Activated T-helper 1 cell treated with Interleukin-2 at 50 U/mL for 16 hours (primary cell): ENCODE measurements at places on chromosomes 4 and X.

DNA sequence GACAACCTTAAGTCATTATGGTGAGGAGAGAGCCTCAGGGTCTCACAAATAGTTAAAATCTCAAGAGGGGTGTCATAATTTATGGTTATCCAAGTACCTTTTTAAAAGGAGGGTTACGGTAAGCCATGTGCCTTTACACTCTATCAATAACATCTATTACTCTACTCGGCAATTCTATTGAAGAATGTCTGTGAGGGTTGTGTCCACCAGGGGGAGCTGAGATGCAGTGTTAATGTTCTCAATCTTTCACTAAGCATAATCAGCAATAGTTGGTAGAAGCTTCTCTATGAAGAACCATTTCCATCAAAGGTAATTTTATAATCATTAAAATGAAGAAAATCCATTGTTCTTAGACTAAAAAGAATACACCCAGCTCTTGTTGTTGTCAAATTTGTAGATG lies 457.4 kb downstream of the CENPC start:
- DNase-seq: no peak

GRCh38 chr4:135201081-135201480 lies 999.5 kb upstream of the PABPC4L start:
- DNase-seq: no peak

- no peak for DNase-seq
These were observed 48.2 kb downstream of the TMEM156 start for GRCh38 chr4:38983787-38984598.

DNA sequence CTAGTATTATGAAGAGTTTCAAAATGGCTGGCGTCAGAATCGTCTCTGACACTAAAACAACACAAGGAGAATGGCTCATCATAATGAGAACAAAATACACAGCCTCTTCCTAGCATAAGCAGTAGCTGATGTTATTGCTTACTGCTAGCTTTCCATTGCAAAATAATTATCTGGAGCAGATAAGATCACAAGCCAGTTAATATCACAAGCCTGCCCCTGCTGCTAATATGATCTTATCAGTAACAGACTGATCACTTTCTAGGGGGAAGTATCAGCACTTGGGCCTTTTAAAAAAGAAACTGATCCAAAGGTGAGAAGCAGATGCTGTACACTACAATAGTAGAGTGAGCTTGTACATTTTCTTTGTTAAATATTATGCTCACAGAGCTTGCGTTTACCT lies 554.8 kb upstream of the PABPC4L start:
- no peak for DNase-seq

GRCh38 chr4:142901166-142901662 lies 55.1 kb upstream of the INPP4B start:
- DNase-seq: no peak

DNA sequence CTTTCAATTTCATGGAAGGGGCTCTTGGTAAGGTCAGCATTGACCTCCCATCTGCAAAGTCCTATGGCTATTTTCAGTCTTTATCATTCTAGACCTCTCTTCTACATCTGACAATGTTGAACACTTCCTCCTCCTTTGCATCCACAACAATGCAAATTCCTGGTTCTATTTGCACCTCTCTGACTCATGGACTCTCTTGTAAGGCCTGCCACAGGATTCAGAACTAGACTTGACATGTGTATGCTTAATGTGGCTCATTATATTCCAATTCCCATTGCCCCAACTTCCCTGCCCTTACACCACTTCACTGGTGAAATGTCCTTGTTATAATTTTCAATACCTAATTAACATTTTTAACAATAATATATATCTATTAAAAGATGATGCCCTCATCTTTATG lies 314.3 kb upstream of the FGF13 start:
- DNase-seq: no peak

- no peak for DNase-seq
These were observed 854.4 kb upstream of the INTU start for GRCh38 chr4:126778348-126778747.

- DNase-seq: no peak
These were observed 35.3 kb downstream of the HPGDS start for GRCh38 chr4:94307231-94307871.

DNA sequence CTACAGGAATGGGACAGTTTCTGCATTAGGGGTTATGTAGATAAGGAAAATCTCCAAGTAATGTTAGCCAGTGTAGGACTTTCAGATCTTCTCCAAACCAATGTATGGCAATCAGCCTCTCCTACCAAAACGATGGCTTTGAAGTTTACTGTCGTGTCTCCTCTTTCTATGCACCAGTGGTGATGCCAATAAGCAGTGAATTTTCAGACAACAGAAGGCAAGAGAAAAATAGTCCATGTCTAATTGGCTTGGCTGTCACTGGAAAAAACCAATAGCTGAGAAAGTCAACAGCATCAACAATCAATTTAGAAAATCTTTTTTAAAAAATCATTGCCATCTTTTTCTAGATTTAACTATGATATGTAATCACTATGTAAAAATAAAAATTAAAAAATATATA lies 35.0 kb downstream of the LIMCH1 start:
- DNase-seq: no peak

DNA sequence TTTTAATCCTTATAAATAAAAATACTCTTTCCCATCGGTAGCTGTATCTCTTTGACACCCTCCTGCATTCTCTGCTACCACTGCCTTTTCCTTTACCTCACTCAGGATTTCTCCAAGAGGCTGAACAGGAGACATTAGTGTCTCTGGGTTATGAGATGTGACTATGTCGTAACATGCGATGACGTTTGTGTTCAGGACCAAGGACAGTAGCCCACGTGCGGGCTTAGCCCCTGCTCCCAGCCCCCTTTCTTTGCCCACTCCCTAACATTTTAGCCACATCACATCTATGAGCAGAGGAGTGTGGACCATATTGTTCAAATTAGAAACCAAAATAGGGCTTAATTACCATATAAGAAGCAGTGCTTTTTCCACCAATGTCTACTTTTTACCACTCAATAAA lies 369.3 kb downstream of the FBXW7 start:
- DNase-seq: no peak

GRCh38 chr4:2570551-2571222 lies 34.2 kb downstream of the FAM193A start:
- peak; percentile 15 for DNase-seq

DNA sequence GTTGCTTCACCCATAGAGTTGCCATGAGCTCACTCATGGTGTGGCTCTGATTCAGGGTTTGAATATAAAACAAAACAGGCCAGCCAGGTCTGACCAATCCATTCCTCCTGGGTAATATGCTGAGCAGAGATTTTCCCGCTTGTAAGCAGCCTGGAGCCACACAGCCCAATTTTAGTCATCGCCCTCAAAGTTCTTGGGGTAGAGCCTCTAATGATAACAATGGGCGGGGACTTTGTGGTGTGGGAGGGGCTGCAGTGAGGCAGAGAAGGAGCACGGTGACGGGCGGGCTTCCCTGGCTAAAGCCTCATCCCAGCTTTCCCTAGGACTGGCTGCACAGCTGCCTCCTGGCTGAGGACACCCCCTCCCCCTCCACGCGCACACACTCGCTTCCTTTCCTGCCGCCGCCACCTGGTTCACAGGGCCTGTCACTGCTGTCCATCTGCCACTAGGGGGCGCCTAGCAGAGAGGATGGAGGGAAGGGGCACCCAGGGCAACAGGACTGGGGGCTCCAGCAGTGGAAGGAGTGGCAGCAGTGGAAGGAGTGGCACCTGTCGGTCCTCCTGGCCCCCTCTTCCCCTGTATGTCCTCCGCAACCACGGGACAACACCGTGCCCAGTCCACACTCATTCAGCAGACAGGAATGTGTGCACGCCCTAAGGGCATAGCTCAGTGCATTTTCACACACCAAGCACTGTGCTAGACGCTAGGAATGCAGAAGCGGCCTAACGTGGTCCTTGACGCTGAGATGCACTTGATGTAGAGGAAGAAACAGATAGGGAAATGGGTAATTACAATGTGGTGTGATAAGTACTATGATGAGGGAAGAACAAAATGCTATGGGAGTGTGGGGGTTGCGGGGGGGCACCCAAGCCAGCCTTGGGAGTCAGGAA lies 26.8 kb downstream of the PRPS1 start:
- DNase-seq: peak; percentile 56

DNA sequence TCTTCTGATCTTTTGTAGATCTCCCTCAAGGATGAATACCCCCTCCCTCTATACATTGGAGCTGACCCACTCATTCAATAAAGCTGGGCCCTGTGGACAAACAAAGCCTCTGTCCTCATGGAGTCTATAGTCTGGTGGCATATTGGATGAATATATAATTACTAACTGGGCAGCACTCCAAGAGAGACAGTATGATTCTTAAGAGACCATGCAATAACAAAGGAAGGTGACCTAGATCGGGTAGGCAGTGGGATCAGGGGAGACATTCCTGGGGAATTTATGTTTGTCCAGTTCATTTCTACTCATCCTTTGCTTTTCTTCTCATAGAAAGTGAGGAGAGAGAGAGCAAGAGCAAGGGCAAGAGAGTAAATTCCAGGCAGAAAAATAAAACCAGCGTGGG lies 23.5 kb upstream of the CXCL13 start:
- DNase-seq: no peak

DNA sequence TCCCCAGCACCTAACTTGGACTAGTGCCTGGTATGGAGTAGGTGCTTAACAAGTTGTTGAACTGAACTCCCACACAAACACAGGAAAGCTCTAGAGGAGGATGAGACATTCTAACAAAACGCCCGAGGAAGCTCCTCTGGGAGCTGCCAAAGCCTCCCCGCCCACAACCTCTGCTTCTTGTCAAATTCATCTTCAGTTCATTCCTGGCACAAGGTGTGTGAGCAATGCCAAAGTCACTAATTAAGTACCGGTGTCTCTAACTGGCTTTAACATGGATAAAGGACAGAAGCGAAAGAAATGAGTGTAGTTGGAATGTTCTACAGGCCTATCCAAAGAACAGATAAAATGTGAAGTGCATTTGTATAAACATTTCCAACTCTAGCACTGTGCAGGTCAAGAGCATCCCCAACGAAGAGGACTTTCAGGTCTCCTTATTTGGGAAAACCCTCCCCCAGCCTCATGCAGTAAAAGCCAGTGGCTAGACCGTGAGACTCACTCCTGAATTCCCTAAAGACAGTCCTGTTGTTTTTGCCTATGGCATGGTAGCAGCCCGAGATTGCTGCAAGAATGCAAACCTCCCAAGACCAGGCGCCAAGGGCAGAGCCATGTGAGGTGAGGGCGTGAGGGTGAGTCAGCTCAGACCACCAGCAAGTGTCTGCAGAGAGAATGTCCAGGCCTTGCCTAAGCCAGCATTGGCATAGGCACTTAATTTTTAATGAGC lies 72.2 kb upstream of the KLF3 start:
- no peak for DNase-seq

DNA sequence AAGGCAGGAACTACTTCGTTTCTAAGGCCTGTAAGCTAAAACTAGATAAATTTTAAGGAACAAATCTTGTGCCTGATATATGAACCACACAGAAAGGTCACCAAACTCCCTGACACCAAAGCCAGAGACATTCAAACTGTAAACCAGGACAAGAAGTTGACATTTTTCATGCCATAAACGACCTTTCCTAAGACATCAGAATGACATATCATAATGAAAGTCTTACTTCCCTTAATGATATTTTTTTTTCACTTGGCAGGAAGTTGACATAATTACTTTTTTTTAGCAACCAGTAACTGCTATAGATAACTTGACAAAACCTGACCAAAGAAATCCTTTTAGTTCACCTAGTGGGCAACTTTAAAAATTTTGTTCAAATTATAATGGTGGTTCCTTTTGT lies 231.5 kb upstream of the AGTR2 start:
- no peak for DNase-seq

DNA sequence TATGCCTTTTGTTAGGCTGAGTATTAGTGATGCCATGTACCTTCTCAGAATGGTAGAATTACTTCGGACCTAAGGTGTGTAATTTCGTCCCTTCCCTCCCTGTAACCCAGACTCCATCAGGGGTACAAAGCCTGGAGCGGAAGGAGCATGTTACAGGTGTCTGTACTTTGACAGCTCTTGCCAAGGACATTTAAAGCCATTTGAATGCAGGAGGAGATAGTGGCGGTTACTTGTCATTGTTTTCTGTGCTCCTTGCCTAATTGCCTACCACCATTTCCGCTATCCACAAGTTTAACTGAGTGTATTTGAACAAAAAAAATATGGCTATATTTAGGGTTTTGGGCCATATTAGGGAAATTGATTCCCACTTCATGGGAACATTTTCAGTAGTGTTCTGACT lies 1.8 kb downstream of the FNIP2 start:
- DNase-seq: no peak

DNA sequence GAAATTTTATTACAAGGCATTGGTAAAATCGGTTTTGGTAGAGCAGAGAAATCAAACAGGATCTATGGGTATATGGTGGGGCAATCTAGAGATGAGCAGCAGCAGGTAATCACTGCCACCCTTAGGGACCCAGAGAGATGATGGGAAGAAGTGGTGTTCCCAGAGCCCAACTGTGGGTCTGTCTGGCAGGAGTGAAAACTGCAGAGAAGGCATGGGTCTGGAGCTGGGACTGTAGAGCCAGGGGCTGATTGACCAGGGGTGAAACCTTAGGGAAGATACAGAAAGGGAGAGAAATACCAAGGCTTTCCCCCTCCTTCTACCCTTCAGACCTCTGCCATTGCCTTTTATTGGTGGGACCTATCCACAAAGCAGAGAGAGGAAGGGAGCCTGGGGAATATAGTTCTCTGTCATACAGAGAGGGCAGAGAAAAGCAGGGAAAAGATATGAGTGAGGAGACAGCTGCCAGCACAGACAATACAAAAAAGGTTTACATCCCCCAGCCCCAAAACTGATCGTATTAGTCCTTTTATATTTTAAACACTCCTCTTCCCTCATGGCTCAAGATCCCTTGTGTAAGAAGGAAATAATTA lies 28.7 kb downstream of the PDLIM5 start:
- DNase-seq: no peak

DNA sequence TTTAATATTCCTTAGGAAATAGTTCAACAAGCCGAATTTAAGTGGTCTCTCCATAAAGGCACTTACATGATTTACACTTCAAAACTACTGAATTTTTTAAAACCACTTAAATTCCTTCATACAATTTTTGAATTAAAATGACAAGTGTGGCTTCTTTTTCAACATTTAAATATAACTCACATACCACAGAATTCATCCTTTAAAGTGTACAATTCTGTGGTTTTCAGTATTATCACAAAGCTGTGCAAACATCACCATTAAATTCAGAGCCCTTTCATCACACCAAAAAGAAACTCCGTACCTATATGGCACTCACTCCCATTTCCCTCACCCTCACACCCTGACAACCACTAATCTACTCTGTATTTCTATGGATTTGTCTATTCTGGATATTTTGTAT lies 200.9 kb upstream of the MAB21L2 start:
- no peak for DNase-seq

DNA sequence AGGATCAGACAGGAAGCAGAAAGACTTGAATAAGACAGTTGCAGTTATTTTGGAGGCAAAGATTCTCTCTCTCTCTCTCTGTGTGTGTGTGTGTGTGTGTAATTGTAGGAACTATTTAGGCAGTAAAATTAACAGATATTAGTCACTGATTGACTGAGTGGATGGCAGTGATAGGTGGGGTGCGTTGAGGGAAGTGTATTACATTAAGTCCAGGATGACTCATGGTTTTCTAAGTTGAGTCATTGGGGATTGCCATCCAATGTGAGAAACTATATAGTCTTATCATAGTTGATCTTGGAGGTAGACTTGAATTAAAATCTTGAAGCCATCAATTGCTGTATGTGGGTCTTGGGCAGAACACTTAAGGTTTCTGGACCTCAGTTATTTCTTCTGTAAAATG lies 75.4 kb downstream of the AR start:
- no peak for DNase-seq
